ENCODE measurements at places on chromosomes 2 and 18. TPM values are rescaled to one million over a fixed set of nuclear protein-coding genes. Genes with fewer than 3 reads are reported as not detected.

- H3K4me3 ChIP-seq = no peak overlapping the region
- no peaks in the 10 kb centered on the region for H3K27me3 ChIP-seq
- DNase-seq = no peak
- no peak overlapping the region for H3K27ac ChIP-seq
- H3K4me1 ChIP-seq = peaks cover 4% of the 10 kb centered on the region
Observed at GRCh38 chr2:131077966-131078365, 15.3 kb downstream of the FAM168B start.

DNA sequence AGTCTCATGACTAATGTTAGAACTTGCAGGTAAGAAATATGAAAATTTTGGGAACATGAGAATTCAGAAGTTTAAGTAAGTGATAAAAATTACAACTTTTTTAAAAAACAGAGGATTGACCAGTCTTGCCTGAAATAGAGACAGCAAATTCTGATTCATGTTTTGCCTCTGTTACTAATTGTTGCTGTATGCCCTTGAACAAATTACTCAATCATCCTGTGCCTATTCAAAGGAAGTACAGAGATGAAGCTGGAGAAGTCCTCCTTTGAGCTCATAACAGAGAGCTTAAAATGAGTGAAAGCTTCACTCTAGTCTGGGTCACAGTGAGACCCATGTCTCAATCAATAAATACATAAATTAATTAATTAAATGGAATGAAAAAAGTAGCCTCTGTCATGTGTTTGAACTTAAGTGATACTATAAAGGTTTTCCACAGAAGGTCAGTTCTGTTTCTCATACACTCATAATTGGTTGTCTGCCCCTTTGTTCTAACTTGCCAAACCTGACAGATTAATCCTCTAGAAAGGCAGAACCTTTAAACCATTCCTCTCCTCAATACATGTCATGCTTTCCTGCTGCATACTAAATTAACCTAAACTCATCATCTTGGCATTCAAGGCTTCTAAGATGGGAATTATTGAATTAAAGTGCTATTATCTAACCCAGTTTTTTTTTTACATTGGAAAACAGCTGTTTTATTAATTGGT, 374.6 kb upstream of the LRATD1 start:
- H3K4me1 ChIP-seq = no peaks in the 10 kb centered on the region
- no peaks in the 10 kb centered on the region for H3K36me3 ChIP-seq
- DNase-seq = no peak
- H3K27me3 ChIP-seq = no peaks in the 10 kb centered on the region
- no peak overlapping the region for H3K4me3 ChIP-seq
- no peak overlapping the region for H3K27ac ChIP-seq

DNA sequence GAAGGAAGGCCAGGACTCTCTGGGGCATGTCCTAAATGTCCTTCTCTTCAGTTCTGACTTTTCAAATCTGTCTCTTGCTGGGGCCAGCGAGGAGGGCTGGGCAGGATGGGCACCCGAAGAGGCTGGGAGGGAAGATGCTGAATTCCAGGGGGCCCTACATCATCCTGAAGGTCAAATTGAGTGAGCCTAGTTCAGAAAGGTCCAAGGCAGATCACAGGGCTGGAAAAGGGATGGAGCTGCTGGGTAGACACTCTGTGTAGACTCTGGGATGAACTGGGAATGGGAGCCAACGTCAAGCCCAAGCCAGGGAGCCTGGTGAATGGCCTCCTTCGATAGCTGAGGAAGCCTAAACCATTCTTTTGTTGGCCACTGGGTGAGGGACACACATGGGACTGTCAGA, 133.1 kb downstream of the MYCN start:
- H3K27me3 ChIP-seq = no peaks in the 10 kb centered on the region
- DNase-seq = no peak
- peaks cover 4% of the 10 kb centered on the region for H3K4me1 ChIP-seq
- H3K4me3 ChIP-seq = no peak overlapping the region
- H3K36me3 ChIP-seq = no peaks in the 10 kb centered on the region

GRCh38 chr2:132789066-132789465, 119.1 kb upstream of the LYPD1 start:
- peaks cover 2% of the 10 kb centered on the region for H3K4me1 ChIP-seq
- no peak overlapping the region for H3K27ac ChIP-seq
- H3K4me3 ChIP-seq = no peak overlapping the region
- H3K27me3 ChIP-seq = no peaks in the 10 kb centered on the region
- no peaks in the 10 kb centered on the region for H3K36me3 ChIP-seq

The KLHL14 gene
- total RNA-seq = 1.0 TPM

DNA sequence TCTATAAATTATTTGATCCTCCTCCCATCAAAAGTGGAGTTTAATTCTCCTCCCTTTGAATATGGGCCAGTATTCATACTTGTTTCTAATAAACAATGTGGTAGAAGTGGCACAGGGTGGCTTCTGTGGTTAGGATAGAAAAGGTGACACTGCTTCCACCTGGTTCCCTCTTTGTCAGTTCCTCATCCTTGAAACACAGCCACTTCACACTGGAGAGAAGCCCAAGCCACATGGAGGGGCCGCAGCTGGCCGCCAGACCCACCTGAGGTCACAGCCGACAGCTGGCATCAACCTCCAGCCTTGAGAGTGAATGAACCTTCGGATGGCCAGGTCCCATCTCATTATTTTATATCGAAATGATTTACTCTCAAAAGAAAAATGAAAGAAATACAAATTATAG, 27.5 kb upstream of the SLC66A3 start:
- H3K4me1 ChIP-seq = no peaks in the 10 kb centered on the region
- H3K4me3 ChIP-seq = no peak overlapping the region
- DNase-seq = no peak
- H3K27me3 ChIP-seq = no peaks in the 10 kb centered on the region
- H3K36me3 ChIP-seq = no peaks in the 10 kb centered on the region

The SERPINB5 gene
- total RNA-seq = 0.20 TPM

GRCh38 chr2:47300609-47301276, 102.2 kb upstream of the MSH2 start:
- H3K4me3 ChIP-seq = no peak overlapping the region
- H3K27ac ChIP-seq = no peak overlapping the region
- no peaks in the 10 kb centered on the region for H3K27me3 ChIP-seq
- DNase-seq = no peak
- peaks cover 3% of the 10 kb centered on the region for H3K4me1 ChIP-seq

The MAL gene
- not detected for total RNA-seq

The VPS4B gene
- total RNA-seq = 54.4 TPM

GRCh38 chr2:162749994-162750393, 88.6 kb downstream of the KCNH7 start:
- H3K4me1 ChIP-seq = no peaks in the 10 kb centered on the region
- DNase-seq = no peak
- H3K4me3 ChIP-seq = no peak overlapping the region
- H3K36me3 ChIP-seq = no peaks in the 10 kb centered on the region

GRCh38 chr2:225993430-225993829, 593.9 kb downstream of the NYAP2 start:
- H3K27ac ChIP-seq = no peak overlapping the region
- no peaks in the 10 kb centered on the region for H3K27me3 ChIP-seq
- no peaks in the 10 kb centered on the region for H3K4me1 ChIP-seq
- H3K4me3 ChIP-seq = no peak overlapping the region
- DNase-seq = no peak

GRCh38 chr2:221203856-221204255, 368.2 kb downstream of the EPHA4 start:
- no peak overlapping the region for H3K27ac ChIP-seq
- H3K4me3 ChIP-seq = no peak overlapping the region
- H3K27me3 ChIP-seq = no peaks in the 10 kb centered on the region
- no peaks in the 10 kb centered on the region for H3K36me3 ChIP-seq
- H3K4me1 ChIP-seq = no peaks in the 10 kb centered on the region

DNA sequence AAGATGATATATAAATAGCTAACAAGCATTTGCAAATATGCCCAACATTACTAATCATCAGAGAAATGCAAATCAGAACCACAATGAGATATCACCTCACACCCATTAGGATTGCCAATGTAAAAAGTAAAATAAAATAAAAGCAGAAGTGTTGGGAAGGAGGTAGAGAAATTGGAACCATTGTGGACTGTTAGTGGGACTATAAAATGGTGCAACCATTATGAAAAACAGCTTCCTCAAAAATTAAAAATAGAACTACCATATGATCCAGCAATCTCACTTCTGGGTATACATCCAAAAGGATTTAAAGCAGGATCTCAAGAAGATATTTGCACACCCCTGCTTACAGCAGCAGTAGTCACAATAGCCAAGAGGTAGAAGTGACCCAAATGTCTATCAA, 99.8 kb upstream of the DAPL1 start:
- no peaks in the 10 kb centered on the region for H3K4me1 ChIP-seq
- DNase-seq = no peak
- no peaks in the 10 kb centered on the region for H3K27me3 ChIP-seq
- no peak overlapping the region for H3K4me3 ChIP-seq

The EPC2 gene
- 31.3 TPM for total RNA-seq

- no peak for DNase-seq
- no peak overlapping the region for H3K4me3 ChIP-seq
- no peaks in the 10 kb centered on the region for H3K27me3 ChIP-seq
- H3K27ac ChIP-seq = no peak overlapping the region
Observed at GRCh38 chr2:17591846-17592245, 51.4 kb downstream of the VSNL1 start.

DNA sequence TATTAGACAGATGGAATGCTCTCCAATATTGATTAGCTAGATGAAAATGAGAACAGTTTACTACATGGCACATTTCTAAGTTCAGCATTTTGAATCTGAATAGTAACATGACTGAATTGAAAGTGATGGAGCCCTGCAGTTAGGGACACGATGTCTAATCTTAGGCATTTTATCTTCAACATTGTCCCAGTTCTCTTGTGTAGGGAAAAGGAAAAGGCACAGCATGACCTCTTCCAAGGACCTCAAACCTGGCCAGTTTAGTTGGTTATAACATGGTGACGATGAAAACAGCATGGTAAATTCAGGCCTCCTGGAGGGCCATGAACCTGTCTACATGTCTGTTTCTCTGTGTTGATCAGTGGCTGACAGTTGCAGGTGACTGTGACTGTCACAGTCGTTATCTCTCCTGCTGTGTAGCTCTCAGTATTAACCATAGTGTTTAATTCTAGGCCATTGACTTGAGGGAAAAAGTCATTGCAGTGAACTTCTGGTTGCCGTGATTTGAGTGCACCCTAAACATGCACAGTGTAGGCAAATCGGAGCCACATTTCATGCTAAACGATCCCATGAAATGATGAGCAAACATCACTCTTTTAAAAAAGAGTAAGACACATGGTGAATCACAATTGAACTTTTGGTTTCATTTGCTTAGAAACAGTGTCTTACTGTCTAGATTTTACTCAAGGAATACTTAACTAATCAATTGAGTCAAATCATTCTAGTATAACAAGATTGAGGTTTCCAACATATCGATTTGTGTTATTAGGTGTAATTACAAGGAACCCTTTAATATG, 129.7 kb downstream of the PHLPP1 start:
- no peaks in the 10 kb centered on the region for H3K4me1 ChIP-seq
- no peaks in the 10 kb centered on the region for H3K27me3 ChIP-seq
- DNase-seq = no peak

The TXNDC9 gene
- total RNA-seq = 35.3 TPM

The LRRC30 gene
- not detected for total RNA-seq

DNA sequence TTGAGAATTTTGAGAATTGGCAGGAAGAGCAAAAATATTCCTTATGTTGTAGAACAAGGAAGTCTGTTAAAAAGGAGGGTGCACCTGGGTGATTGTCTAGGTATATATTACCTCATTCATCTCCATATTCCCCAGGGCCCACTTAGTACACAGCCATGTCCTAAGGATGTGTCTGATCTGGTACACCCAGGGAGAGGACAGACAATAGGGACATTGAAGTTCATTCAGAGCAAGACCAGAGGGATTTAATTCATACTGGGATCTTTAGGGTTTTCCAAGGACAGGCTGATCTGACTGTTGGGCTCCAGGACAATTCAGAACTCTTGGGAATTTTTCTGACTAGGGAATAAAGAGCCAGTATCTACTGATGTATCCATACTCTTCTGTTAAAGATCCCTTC, 112.1 kb downstream of the PHLPP1 start:
- H3K4me1 ChIP-seq = no peaks in the 10 kb centered on the region
- peaks cover 10% of the 10 kb centered on the region for H3K36me3 ChIP-seq

The RTP5 gene
- not detected for total RNA-seq

DNA sequence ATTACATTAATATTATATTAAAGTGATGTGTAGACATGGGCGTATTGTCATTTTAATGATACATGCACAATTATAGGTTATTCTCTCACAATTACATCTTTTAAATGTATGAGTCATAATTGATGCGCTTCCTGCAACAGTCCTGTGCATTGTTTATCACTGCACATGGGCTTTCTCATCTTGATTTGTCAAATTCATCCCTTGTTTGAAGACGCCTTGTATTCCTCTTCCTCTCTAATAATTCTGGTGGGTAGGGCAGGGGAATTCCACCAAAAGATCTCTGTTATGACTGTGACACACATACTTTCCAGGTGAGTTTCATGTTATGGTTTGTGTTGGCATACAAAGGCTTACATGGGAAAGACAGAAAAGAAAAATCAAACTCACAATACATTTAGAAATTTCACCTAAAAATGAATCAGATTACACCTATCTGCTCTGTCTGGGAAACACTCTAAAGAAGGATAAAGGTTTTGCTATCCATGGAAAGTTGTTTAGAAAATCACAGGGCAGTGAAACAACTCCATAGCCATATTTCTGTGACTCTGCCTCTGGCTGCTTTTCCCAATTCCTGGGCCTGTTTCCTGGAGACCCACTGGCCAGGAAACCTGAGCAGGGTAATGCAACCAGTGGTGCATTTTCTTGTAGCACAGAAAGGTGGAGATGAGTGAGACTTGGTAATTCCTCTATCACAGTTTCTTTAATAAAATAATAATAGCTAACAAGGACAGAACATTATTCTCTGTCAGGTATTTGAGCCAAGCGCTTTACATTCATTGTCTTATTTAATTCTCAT, 13.2 kb downstream of the SLC9A2 start:
- no peaks in the 10 kb centered on the region for H3K4me1 ChIP-seq
- no peak overlapping the region for H3K27ac ChIP-seq
- H3K27me3 ChIP-seq = no peaks in the 10 kb centered on the region
- no peak overlapping the region for H3K4me3 ChIP-seq
- DNase-seq = no peak

The ZEB2 gene
- total RNA-seq = 1.2 TPM
